ENCODE measurements at places on chromosomes 4 and X.

- H3K4me1 ChIP-seq = peaks cover 44% of the 10 kb centered on the region
- peaks cover 10% of the 10 kb centered on the region for H3K36me3 ChIP-seq
- no peak overlapping the region for H3K4me3 ChIP-seq
- H3K27ac ChIP-seq = no peak overlapping the region
These were observed 35.9 kb upstream of the TAPT1 start for GRCh38 chr4:16262188-16262587.

DNA sequence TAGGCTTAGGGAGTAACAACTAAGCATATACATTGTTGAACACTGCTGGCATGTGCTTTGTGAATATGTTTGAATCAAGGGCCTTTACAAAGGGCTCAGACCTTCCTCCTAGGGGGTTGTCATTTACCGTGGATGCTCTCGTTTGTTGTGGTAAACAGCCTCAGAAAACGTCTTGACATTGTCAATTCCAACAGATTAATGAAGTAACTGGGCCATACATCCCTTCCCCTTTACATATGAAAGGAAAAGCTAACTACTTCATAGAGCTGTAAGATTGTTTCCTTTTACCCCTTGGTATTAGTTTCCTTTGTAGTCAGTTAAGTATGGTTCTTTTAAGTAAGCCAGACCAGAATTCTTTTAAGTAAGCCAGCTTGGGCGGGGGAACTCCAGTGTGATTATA lies 42.9 kb downstream of the FAT4 start:
- no peak overlapping the region for H3K27ac ChIP-seq
- H3K4me1 ChIP-seq = no peaks in the 10 kb centered on the region
- no peak overlapping the region for H3K4me3 ChIP-seq
- DNase-seq = no peak

GRCh38 chr4:2938906-2939305 lies 24.3 kb downstream of the NOP14 start:
- DNase-seq = no peak
- no peaks in the 10 kb centered on the region for H3K27me3 ChIP-seq
- H3K27ac ChIP-seq = peak overlapping the region; percentile 38
- H3K4me3 ChIP-seq = peak overlapping the region; percentile 17
- peaks cover 68% of the 10 kb centered on the region for H3K36me3 ChIP-seq

DNA sequence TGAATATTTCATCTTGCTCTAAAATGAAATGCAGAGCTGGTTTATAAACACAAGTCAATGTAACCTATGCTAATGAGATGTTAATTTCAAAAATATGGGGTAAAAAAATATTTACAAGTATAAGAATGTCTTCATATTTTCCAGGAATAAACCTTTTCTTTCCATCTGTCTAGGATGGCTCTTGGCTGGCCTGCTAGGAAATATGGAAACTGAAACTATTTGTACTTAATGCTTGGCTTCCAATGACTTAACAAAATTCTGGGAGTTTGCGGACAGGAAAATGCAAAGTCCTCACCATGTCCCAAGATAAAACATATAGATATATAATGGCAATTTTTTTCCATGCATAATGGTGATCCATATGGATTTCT lies 168.1 kb downstream of the SCFD2 start:
- no peak for DNase-seq
- no peak overlapping the region for H3K27ac ChIP-seq
- H3K27me3 ChIP-seq = no peaks in the 10 kb centered on the region
- H3K36me3 ChIP-seq = no peaks in the 10 kb centered on the region

DNA sequence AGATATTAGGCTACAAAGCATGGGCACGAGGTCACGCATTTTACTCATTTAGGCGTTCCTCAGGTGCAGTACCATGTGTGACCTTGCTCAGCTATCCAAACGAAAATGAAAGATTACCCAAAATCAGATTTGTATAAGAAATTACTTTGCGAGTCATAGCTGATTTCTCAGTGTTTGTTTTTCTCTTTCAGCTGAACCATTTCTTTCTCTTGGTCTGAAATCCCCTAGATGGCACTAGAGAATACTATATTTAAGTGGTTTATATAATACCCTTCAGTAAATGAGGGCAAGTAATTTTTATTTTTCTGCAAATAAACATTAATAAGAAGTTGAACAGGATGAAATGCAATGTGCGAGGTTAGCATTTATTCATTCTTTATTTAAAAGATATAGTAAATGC lies 496.6 kb downstream of the STIM2 start:
- no peaks in the 10 kb centered on the region for H3K36me3 ChIP-seq
- peaks cover 2% of the 10 kb centered on the region for H3K27me3 ChIP-seq
- no peak overlapping the region for H3K27ac ChIP-seq
- no peaks in the 10 kb centered on the region for H3K4me1 ChIP-seq
- H3K4me3 ChIP-seq = no peak overlapping the region

- peaks cover 8% of the 10 kb centered on the region for H3K4me1 ChIP-seq
- H3K27me3 ChIP-seq = peaks cover 7% of the 10 kb centered on the region
- peak overlapping the region; percentile 40 for H3K27ac ChIP-seq
- H3K4me3 ChIP-seq = no peak overlapping the region
These were observed 48.3 kb downstream of the HMGB3 start for GRCh38 chrX:151031391-151031975.

DNA sequence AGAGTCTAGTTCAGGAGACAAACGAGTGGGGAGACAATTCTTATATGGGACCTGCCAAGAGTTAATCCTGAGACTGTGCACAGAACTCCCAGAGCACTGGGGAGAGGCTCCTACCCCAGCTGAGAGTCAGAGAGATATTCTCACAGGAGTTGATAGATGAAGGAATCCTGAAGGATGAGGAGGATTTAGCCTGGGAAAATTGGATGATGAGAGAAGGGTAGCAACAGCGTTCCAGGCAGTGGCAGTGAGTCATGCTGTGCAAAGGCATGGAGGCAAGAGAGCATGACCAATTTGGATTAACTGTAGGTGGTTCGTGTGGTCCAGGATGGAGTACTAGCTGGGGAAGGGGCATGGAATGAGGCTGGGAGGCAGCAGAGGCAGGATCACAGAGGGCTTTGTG lies 318.6 kb downstream of the LDB2 start:
- no peak overlapping the region for H3K4me3 ChIP-seq
- no peak overlapping the region for H3K27ac ChIP-seq
- no peaks in the 10 kb centered on the region for H3K4me1 ChIP-seq
- no peak for DNase-seq

DNA sequence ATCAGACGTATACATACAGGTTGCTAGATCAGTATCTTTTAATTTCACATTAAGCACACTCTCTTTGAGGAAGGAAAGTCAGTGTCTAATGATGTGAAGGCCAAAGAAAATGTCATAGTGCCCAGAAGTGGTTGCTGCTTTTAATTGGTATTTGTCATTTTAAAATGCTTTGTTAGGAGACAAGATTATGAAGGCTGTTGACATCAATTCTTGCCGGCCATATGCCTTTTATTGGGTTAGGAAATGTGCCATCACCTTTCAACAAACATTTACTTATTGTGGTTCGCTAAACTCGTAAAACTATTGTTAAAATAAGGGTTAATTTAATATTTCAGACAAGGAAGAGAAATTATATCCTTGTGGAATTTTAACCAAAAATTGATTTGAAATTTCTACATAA lies 32.2 kb downstream of the NFKB1 start:
- no peak overlapping the region for H3K4me3 ChIP-seq
- H3K36me3 ChIP-seq = peaks cover 76% of the 10 kb centered on the region
- H3K27me3 ChIP-seq = no peaks in the 10 kb centered on the region
- no peak for DNase-seq

- no peak overlapping the region for H3K4me3 ChIP-seq
- peaks cover 22% of the 10 kb centered on the region for H3K4me1 ChIP-seq
- no peaks in the 10 kb centered on the region for H3K27me3 ChIP-seq
- H3K27ac ChIP-seq = no peak overlapping the region
These were observed 10.2 kb upstream of the CASK start for GRCh38 chrX:41933546-41933945.
